ENCODE measurements at places on chromosomes 5 and 9.

GRCh38 chr9:76013809-76014208 is 123.3 kb downstream of the PCSK5 start:
- no peak for DNase-seq

DNA sequence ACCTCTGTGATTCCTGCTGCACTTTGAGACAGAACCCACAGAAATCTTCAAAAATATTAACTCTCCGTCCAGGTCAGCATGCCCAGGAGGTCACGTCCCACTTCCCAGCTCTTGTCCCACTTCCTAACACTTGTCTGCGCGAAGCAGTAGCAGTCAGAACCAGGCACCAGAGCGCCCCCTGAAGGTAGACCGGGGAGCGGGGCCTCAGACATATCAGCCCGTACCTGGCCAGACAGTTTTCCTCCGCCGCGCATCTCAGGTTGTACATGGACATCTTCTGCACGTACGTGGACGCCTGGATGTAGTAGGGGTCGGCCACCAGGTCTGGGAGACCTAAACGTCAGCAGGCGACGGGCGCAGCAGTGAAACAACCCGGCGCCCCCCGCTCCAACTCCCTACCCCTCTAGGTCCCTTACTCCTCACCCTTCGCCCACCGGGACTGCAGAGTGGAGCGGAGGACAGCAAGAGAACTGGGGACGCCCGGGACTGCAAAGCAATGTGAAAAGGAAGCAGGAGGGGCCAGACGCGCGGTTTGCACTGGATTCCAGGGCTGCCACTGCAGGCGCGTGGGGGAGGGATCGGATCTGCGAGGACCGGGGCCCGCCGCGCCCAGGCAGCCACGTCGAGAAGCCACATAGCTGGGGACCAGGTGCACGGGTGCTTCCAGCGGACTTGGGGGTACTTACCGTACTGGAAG is 1.2 kb downstream of the LOX start:
- no peak for DNase-seq

DNA sequence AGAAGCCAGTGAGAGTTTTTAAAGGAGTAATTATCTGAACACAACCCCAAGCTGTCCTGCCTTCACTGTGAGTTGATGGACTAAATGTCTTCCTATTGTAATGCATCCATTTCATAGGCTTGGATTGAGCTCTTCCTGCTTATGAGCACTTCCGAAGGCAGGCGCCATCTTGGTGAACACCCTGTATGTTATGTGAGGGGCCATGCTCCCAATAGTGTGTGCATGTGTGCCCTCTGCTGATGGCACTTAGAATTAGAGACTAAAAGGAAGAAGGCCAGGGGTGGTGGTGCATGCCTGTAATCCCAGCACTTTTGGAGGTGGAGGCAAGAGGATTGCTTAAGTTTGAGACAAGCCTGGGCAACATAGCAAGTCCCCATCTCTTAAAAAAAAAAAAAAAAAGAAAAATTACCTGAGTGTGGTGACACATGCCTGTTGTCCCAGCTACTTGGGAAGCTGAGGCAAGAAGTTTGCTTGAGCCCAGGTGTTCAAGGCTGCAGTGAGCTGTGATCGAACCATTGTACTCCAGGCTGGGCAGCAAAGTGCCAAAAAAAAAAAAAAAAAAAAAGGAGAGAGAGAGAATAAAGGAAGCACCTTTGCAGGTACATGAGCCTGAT is 65.0 kb downstream of the C9orf152 start:
- no peak for DNase-seq

- no peak for DNase-seq
Measured at GRCh38 chr5:124871303-124871702, 124.9 kb upstream of the ZNF608 start.

GRCh38 chr5:116788851-116789403 is 214.3 kb upstream of the SEMA6A start:
- no peak for DNase-seq

GRCh38 chr5:103393101-103393754 is 134.7 kb downstream of the MACIR start:
- no peak for DNase-seq

GRCh38 chr5:125501396-125501795 is 755.0 kb upstream of the ZNF608 start:
- DNase-seq: no peak

GRCh38 chr5:148768806-148769415 is 57.5 kb upstream of the ADRB2 start:
- no peak for DNase-seq

- DNase-seq: no peak
Measured at GRCh38 chr5:11851416-11851815, 52.8 kb downstream of the CTNND2 start.

DNA sequence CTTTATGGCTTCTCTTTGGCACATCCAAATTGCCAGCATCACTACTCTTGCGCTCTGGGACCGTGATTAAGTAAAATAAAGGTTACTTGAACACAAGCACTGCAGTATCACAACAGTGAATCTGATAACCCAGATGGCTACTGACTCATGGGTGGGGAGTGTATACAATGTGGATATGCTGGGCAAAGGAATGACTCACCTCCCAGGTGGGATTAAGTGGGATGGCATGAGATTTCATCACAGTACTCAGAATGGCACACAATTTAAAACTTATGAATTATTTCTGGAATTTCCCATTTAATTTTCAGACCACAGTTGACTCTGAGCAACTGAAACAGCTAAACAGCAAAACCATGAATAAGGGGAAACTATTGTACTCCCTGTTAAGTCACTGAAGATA is 4.3 kb downstream of the GFM2 start:
- DNase-seq: no peak

DNA sequence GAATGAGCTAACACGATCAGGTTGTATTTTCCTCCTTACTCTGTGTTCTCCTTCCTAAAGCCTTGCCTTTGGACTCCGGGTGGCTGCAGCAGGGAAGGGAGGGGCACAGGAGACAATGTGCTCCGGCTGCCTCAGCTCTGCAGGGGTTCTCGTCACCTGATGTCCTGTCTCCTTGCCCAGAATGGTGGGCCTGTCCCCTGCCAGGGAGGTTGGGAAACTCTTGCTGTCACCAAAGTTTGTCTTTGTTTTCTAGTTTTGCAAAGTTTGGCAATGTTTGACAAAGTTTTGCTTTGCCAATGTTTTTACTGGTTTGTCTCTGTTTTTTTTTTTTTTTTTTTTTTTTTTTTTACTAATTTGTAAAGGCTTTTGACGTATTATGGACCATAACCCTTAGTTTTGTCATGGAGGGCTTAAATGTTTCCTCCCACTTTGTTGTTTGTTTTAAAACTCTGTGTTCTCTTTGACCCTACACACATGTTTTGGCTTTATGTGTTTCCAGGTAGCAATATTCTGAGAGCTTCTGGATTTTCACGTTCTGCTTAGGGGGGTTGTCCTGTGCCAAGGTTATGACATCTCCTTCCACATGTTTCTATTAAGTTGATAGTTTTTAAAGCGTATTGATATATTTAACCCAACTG is 49.3 kb downstream of the GADD45G start:
- DNase-seq: no peak

DNA sequence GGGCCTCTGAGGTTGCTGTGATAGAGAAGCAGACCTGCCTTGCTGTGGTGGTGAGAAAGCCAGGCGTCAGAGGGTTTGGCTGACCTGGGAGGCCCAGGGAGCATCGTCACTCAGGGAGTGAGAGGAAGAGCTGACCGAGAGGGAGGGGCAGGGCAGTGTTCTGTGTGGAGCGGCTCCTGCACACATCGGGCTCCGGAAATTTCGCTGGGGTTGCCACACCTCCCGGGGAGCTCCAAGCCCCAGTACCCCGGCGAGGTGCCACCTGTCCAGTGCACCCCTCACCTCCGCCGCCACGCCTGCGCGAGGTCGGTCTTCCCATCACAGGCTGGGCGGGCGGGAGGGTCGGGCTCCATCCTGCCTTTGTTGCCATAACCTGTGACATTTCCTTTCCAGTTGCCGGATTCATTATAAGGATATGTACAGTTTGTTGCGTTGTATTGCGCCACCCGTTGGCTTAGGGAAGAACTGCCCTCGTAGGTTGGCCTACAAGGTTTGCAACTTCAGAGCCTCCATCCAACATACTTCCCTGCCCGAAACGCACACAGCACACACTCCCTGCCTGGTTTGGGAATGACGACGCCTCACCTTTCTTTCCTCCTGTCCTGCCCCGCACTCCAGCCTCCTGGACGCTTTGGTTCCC is 223.2 kb downstream of the CACNA1B start:
- no peak for DNase-seq

DNA sequence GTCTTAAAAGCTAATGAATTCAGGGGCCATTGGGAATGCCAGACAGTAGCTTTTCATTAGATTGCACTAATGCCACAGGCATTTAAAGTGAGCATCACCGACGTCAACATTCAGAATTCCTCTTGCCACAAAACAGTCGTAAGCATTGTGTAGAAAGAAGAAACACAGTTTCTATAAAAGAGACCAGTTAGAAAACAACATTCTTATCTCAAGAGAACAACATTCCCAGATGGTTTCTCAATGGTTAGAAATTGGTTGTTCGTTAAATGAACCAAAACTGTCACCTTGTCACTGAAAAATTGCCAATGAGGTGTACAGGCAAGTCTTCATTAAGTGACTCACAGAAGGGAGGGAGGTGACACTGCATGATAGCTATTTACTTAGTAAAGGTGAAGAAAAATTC is 401.6 kb upstream of the PRR16 start:
- DNase-seq: no peak

DNA sequence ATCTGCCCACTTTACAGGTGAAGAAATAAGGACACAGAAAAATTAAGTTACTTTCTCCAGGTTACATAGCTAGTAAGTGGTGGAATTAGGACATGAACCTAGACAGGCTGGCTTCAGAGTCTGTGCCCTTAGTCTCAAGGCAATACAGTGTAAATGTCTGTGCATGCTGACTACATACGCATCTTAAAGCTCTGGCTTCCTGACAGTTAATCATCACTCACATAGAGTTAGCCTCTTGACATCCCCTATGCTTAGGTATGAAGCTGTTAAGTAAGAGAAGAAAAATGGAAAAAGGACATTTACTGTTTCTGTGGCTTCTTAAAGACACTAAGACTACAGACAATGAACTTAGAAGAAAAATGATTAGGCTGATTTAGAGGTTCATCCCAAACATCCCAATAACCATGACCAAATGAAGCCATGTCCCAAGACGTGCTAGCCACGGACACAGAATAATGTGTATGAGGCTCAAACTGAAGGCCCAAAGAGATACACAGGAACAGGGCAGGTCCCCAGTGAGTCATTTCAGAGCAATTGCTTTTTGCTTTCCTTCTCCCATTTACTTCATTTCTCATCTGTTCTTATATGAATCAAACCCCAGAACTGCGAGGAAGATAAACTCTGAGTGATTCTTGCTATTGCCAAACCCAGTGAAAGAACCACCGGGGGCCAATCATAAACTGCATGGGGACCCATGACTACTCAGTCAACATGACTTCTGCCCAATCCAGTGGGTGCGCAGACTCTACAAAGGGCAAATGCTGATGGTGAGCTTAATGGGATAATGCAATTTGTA is 100.0 kb upstream of the IFNK start:
- no peak for DNase-seq

GRCh38 chr5:82109013-82109412 is 137.2 kb downstream of the ATG10 start:
- DNase-seq: no peak

- DNase-seq: no peak
Measured at GRCh38 chr9:16970321-16970720, 99.9 kb upstream of the BNC2 start.

GRCh38 chr5:102289251-102289899 is 6.7 kb downstream of the SLCO4C1 start:
- DNase-seq: no peak

All from stimulated activated CD4-positive, alpha-beta T cell treated with anti-CD3 and anti-CD28 coated beads, Interleukin-4, amount 100 ng/mL, for 4 hours (primary cell).